NCI-H1930 (cell line): ENCODE measurements at places on chromosomes 4 and X.

GRCh38 chr4:171812665-171813525 lies at the start of gene GALNTL6:
GALNTL6 (plus strand) TSS chr4:171813404.
- no peak for DNase-seq

- no peak for DNase-seq
These were observed 20.2 kb upstream of the GATB start for GRCh38 chr4:151781026-151781425.

- DNase-seq: no peak
These were observed 32.7 kb upstream of the MAGED1 start for GRCh38 chrX:51860679-51861078.

DNA sequence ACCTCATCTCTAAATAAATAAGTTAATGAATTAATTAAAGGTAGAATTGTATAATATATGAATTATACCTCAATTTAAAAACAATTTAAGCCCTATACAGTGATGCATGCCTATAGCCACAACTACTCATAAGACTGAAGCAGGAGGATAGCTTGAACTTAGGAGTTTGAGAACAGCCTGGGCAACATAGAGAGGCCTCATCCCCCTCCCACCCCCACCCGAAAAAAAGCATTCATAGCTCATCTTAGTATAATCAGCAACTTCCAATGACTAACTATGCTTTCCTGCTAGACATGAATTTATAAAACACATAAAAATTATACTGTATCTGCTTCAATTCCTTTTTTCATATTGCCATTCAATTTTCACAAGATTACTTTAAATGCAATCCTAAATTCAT lies 1.6 kb downstream of the LRBA start:
- DNase-seq: no peak

DNA sequence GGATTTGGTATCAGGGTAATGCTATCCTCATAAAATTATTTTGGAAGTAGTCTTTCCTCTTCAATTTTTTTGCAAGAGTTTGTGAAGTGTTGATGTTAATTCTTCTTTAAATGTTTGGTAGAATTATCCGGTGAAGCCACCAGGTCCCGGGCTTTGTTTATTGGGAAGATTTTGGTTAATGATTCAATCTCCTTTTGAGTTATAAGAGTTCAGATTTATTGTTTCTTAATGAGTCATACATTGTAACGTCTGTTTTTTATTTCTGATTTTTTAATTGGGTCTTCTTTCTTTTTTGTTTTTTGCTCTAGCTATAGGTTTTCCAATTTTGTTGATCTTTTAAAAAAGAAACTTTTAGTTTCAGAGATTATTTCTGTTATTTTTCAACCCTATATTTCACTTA lies 412.3 kb downstream of the PDGFC start:
- DNase-seq: no peak

GRCh38 chrX:132022198-132022966 lies 720 bp upstream of the STK26 start:
- no peak for DNase-seq

DNA sequence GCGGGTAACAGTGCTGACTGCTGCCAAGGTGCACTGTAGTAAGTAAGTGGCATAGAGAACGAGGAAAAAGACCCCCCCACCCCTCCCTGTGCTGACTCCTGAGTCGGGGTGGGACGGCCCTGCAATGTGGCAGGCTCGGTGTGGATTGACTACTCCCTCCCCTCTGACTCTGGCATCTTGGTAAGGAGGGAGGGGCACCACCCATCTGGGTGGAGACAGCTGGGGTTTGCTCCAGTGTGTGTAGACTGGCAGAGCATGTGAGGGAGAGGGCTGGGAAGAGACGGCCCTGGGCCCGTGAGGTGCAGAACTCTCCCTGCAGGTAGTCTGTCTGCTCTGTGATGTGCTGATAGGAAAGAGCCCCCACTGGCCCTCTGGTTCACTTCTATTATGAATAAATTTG lies 31.0 kb downstream of the NSG1 start:
- DNase-seq: no peak

DNA sequence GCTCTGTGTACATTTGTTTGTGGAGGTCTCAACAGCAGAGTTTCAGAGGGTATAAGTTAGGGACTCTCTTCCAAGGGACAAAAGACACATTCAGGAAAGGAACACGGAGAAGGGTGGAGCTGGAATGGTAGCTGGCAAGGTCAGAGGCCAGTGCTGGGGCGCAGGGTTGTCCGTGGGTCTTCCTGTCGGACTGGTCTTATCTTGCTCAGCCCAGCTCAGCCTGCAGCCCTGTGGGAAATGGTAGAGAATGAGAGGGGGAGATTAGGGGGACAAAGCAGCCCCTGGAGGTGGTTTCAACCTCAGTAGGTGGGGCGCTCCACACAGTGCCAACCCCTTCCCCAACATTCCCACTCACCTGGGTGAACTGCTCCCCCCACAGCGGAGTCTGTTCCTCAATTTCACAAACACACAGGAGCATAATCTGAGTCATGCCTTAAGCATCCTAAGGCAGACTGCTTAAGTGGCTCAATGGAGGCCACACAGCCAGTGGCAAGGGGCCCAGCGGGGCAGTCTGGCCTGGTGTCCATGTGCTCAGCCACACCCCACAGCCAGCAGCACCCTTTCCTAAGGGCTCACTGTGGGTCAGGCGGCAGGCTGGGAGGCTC lies 6.9 kb upstream of the HDAC6 start:
- no peak for DNase-seq

- no peak for DNase-seq
These were observed 58.3 kb downstream of the INTS12 start for GRCh38 chr4:105650190-105650589.

- DNase-seq: no peak
These were observed 21.9 kb downstream of the PIN4 start for GRCh38 chrX:72203421-72203820.

GRCh38 chr4:181085557-181085956 lies 1157.6 kb upstream of the TENM3 start:
- no peak for DNase-seq

DNA sequence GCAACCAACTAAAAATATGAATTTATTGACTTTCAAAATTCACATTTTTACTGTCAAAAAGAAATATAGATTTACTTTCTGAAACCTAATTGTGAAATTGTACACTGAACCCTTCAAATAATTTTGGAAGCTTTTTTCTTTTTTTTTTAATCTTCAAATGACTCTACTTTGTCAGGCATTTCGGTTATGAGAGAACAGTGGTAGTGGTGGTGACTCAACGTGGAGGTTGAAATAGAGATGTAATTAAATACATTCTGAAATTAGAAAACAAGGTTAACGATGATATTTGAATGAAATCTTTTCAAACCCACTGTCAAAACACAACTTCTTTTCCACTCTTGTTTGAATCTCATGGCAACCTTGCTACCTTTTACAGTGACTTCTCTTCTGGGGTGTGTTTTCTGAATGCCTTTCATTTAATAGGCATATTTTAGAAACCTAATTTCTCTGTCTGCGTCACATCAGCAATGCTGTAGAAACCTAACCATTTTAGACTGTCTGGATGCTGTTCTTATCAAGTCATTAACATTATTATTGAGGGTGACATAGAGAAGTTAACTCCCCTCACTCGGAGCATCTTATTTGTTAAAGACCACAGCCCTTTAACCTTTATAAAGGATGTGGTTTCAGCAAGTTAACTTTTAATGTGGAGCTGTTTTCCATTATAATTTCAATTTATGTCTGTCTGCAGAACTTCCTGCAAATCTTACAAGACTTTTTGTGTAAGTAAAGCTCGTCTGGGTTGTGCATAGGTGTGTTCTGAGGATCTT lies 136.8 kb downstream of the PCDH7 start:
- DNase-seq: no peak

GRCh38 chr4:6824772-6825402 lies 42.4 kb downstream of the KIAA0232 start:
- DNase-seq: no peak

DNA sequence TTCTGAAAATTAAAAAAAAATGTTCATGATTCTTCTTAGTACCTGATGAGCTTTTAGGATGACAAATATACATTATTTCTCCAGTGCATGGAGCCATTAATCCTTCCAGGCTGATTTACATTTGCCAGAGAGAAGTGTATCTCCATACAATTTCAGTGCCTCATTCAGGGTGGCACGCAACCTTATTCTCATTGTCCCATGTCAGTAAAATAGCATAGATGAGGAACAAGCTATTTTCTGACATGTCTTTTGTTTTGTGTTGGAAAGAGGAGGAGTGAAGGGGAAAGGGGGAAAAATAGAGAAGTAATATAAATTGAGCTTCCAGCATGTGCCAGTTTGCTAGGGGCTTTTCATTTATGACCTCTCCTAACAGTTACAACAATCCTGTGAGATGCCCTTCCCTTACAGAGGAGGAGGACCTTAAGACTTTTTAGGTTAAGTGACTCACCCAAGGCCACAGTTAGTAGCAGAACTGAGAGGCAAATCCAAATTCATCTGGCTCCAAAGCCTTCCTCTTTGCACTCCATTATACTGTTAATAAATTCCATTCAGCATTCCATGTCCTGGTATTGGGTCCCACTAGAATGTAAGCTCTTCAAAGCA lies 274.8 kb upstream of the GPC4 start:
- DNase-seq: no peak
